ENCODE measurements at places on chromosomes 5 and 9.

GRCh38 chr9:10079284-10079964 is 533.4 kb downstream of the PTPRD start:
- DNase-seq: no peak

GRCh38 chr5:38715696-38716095 is 130.1 kb upstream of the OSMR start:
- peak; percentile 46 for DNase-seq

DNA sequence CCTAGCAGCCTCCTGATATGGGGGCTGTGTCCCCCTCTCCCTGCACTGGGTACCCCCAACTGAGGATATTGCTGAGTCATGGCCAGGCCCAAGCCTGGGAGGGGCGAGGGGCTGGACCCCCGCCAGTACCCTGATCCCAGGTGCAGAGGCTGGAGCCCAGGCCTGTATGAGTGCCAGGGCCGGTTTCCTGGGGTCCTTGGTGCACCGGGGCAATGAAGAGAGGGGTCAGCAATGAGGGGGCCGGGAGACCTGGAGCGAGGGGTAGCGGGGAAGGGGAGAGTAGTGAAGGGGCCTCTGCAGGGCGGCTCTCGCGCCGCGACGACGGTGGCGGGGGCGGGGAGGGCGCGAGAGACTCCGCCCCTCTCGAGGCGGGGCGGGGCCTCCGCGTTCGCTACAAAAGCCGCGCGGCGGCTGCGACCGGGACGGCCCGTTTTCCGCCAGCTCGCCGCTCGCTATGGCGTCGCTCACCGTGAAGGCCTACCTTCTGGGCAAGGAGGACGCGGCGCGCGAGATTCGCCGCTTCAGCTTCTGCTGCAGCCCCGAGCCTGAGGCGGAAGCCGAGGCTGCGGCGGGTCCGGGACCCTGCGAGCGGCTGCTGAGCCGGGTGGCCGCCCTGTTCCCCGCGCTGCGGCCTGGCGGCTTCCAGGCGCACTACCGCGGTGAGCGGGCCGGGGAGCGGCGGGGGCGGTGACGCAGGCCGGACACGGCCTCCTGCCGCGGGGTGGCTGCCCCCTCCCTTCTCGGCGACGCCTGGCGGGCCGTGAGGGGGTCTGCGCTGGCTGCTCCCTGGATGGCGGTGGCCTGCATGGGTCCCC is at the start of gene SQSTM1:
SQSTM1 (plus strand) TSS at position 423 of the 815 bp plus-strand sequence; CDS start at position 455, 32 bp downstream.
- DNase-seq: no peak

DNA sequence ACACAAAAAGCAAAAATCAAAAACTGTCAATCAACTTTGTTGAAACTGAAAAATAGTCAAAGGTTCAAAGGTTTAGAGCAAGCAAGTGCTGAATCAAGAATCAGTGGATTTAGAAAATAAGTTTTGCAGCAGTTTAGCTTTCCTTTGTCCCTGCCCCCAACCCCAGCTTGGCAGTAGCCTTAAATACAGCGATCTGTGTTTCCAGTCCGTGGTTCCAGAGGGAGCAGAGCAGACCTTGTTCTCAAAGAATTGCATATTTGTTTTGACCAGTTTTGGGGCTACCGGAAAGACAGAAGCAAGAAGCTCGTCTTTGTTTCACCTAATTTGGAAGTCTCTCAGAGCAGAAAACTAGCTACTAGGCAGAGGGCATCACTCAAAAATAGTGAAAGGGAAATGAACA is 57.2 kb upstream of the PRDM9 start:
- no peak for DNase-seq

- DNase-seq: no peak
These were observed 55.0 kb downstream of the C9orf57 start for GRCh38 chr9:72005451-72005850.

All from A549 (cell line).